Activated CD8-positive, alpha-beta T cell treated with anti-CD3 and anti-CD28 coated beads for 36 hours (primary cell): ENCODE measurements at places on chromosomes 16 and 17. TPM values are rescaled to one million over a fixed set of nuclear protein-coding genes. Genes with fewer than 3 reads are reported as not detected.

DNA sequence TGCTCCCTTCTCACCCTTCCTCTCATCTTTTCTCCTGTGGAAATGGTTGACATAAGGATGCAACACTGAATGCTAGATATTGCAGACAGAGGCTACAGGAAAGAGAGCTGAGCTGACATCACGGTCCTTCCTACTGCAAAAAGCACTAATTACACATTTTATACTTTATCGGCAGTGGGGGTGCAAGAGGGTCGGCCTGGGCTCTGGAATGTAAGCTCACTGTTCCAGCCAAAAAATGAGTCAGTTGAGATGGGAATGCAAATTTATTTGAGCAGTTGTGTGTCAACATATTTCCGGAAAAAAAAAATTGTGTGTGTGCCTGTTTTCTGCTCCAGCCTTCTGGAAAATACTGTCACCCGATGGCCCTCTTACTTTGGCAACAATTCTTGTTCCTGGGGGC, 14.1 kb upstream of the MRTFB start:
- DNase-seq = no peak

The SPN gene
- 110 TPM for total RNA-seq

DNA sequence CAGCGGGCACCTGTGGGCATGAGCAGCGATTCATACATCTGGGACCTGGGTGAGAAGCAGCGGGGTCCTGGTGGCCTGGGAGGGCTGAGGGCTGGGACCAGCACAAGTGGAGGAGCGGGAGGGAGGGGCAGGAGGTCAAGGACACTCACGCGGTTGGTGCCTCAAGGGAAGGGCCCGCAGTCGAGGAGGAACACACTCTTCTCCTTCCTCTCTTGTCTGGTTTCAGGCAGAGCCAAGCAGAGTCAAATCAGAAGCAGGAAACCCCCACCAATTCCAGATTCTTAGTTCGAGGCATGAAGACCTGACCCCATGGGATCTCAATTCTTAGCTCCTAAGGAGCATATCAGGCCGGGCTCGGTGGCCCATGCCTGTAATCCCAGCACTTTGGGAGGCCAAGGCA, 15.7 kb downstream of the DNAI2 start:
- no peak for DNase-seq

DNA sequence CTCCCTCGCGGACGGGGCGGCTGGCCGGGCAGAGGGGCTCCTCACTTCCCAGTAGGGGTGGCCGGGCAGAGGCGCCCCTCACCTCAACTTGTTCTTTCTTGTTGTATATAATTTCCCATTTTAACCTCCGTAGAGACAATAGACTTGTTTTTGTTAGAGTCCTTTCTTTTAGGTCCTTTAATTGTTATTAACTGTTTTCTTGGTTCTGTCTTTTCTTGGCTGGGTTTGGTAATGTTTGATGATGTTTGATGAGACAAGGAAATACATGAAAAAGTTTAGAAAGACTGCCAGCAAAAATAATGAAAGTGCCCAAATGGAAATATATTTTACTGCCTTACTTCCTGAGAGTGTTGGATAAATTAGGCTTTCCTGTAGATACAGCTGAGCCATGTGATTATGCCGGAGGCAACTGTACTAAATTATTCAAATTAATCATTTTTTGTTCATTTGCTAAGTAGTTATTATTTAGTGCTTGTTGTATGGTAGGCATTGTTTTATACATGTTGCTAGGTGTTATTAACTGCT, 30.9 kb downstream of the PRPSAP2 start:
- no peak for DNase-seq

The KRT12 gene
- not detected for total RNA-seq
